Activated CD8-positive, alpha-beta memory T cell treated with anti-CD3 and anti-CD28 coated beads for 24 hours (primary cell): ENCODE measurements at places on chromosomes 13 and 19.

- no peak for DNase-seq
These were observed 39.9 kb downstream of the MRPL57 start for GRCh38 chr13:21216332-21216731.

DNA sequence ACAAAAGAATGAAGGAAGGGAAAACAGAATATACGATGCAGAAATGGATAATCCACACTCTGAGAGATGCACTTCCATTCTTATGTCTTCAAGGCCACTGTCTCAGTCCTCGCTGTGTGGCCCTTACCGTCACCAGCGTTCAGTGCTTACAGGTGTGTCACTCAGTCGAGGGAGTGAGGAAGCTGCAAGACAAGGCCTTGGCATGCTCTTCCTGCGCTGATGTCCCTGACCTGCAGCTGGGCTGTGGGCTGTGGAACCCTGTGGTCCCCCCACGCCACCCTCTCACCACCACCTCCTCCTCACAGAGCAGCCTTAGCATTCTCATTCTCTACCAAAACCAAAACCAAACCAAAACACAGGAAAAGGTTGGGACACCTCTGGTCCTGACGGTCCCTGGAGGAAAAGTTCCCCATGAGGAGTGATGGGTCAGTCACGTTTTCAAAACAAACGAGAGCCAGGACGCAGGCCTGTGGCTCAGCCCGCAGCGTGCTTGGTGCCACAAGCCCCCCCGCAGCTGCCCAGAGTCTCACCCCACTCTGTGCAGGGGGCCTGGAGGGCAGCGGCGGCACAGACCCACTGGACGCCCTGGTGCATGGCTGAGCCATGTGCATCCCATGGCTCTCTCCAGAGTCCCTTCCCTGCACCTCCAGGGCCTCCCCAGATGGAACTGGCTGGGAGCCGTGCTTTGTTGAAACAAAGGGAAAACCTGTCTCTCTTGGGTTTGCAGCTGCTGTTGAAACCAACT lies 48.2 kb upstream of the GPR183 start:
- DNase-seq = no peak

- peak; percentile 59 for DNase-seq
These were observed 8.9 kb downstream of the RTBDN start for GRCh38 chr19:12825254-12826131.

DNA sequence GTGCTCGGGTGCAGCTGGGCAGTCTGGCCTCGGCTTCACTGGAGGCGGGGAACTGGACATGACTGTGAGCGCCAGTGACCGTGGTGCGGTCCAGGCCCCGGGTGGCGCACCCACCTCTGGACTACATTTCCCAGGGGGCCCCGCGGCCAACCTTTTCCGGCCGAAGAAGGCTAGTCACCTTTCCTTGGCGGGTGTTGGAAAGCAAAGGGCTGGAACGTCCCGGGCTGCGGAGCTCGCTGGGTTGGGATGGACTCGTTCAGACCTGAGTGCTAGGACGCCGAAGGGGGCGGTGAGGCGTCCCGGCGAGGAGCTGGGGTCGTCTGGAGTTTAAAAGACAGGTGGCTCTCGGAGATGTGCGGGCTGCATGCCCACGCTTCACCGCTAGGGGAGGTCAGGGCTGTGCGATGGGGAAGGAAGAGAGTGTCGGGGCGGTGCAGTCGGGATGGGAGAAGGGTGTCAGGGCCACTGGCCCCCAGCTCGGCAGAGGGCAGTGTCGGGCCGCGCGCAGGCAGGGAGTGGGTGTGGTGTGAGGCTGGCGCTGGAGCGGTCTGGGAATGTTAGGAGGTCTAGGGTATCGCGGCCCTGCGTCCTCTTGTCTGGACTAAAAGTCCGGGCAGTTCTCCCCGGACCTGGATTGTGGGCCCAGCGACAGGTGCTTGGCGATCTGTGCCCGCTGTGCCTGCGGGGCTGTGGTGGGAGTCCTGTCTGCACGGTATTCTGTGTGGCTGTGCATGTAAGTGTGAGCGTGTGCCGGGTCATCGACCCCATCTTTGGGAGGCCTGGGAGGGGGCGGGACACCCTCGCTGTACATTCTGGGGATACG lies 57.1 kb downstream of the ZNF568 start:
- peak; percentile 91 for DNase-seq

DNA sequence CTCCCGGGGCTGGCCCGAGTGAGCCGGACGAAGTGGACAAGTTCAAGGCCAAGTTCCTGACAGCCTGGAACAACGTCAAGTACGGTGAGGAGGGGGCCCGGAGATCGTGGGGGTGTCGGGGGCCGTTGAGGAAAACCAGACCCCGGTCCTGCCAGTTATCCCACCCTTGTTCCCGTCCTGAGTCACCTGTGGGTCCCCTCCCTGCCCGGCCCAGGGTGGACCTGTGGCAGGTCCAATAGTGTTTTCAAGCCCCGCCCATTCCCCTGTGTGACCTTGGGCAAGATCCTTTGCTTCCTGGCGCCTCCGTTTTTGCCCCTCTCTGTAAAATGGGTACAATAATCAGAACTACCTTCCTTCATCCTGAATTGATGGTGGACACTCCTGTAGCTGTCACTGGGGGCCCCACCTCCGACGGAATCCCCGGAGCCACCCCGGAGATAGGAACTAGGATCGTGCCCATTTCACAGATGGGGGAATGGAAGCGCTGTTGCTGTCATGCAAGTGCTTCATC lies 593 bp downstream of the ATG4D start:
- no peak for DNase-seq

GRCh38 chr13:41458761-41459431 lies 1.5 kb downstream of the RGCC start:
- DNase-seq = peak; percentile 77

- DNase-seq = no peak
These were observed 12.0 kb downstream of the FPR2 start for GRCh38 chr19:51772977-51773376.

- DNase-seq = no peak
These were observed 271.1 kb upstream of the MAB21L1 start for GRCh38 chr13:35747594-35747993.

GRCh38 chr13:21365574-21365973 lies 93.5 kb downstream of the ZDHHC20 start:
- DNase-seq = peak; percentile 62

DNA sequence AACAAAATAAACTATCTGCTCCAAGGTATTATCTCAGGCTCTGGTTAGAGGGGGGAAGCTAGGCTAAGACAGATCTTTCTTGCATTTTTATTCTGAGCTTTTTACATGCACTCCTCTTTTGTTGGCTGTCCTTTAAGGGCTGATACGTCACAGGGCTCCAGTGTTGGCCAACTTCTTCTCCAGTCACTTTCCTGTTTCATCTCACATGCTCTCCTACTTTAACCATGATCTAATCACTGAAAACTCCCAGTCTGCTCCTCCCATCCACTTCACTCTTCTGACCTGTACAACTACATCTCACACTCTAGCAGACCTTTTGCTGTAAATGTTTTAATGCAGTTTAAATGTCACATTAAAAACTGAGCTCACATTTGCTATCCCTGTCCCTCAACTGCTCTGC lies 510.0 kb upstream of the KLF12 start:
- DNase-seq = no peak

DNA sequence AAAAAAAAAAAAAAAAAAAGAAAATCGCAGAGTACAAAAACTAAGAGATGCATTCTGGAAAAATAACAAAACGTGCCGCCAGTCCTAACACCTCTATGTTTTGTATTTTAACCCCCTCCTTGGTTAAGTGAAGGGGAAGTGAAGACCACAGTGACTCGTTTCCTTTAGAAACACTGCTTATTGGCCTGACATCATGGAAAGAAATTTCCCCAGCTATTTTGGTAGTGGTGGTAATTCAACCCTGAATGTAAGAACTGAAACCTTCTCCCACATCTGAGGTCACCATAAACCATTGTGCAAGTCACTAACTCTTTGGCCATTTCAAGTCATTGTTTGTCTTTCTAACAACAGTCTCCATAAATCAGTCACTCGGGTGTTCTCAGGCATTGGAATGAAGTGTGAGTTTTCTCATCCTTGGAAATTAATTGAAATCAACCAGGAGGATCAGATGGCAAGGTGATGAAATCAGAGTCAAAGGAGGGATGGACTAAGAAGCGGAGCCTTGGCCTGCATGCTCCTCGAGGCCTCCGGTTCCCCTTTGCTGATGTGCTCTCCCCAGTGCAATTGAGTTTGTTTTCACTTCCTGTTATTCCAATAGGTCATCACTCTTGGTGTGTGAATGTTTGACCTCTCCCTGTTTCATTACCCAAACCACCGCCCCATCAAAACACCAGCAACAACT lies 443.9 kb downstream of the FGF9 start:
- no peak for DNase-seq

DNA sequence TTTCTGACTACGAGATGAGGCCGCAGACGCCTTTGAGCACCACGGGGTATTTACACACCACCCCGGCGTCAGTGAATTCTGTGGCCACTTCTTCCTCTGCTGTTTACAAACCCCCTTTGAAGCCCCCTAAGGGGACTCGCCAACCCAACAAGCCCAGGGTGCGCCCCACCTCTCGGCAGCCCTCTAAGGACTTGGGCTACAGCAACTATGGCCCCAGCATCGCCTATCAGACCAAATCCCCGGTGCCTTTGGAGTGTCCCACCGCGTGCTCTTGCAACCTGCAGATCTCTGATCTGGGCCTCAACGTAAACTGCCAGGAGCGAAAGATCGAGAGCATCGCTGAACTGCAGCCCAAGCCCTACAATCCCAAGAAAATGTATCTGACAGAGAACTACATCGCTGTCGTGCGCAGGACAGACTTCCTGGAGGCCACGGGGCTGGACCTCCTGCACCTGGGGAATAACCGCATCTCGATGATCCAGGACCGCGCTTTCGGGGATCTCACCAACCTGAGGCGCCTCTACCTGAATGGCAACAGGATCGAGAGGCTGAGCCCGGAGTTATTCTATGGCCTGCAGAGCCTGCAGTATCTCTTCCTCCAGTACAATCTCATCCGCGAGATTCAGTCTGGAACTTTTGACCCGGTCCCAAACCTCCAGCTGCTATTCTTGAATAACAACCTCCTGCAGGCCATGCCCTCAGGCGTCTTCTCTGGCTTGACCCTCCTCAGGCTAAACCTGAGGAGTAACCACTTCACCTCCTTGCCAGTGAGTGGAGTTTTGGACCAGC lies 5.3 kb downstream of the SLITRK5 start:
- no peak for DNase-seq

GRCh38 chr13:113089693-113090414 lies 15.7 kb upstream of the F7 start:
- DNase-seq = no peak

DNA sequence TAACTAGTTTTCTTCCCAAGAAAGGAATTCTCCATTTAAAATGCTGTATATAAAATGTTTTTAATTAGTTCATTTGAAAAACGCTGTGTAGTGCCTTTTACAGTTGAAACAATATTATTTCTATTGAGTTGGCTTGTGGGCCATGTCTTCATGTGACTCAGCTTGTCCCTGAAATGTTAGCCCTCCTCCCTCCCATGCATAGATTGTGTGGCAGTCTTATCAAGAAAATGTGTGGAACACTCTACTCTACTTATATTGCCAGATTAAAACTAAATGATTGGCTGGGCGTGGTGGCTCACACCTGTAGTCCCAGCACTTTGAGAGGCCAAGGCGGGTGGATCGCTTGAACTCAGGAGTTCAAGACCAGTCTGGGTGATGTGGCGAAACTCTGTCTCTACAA lies 33.4 kb downstream of the TFDP1 start:
- DNase-seq = no peak

- DNase-seq = no peak
These were observed 10.8 kb downstream of the POU4F1 start for GRCh38 chr13:78592584-78592983.

DNA sequence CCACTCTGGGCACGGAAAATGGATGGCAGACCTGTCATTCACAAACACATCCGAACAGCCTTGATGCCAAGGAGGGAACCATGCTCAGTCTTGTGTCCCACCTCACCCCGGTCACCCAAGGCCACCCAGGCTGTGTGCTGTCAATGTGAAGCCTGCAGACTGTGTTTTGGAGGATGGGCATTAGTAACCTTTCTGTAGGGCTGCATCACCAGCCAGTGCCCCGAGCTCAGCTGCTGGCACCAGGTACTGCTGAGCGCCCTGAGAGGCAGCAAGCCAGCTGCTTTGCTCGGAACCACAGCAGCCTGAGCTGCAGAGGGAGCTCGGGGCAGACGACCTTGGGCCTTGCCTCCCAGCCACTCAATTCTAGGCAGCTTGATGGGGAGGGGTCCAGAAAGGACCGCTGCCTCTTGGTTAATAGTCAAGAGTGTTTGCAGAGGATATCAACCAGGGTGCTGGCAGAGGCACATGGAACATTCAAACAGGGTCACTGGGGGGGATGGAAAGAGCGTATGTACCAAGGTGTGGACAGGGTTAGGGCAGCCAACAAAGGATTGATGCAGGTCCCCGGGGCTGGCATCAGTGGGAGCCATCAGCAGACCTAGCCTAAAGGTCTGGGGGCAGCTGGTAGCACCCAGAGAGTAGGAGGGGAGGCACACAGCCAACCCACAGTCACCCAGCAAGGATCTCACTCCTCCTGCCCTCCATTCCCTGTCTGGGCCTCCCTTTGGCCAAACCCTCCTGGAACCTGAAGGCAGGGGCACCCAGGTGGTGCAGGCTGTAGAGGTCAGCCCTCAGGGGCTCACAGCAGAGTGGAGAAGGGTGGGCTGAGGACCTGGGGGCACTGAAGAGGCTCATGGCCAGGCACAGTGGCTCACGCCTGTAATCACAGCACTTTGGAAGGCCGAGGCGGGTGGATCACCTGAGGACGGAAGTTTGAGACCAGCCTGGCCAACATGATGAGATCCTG lies 8.1 kb downstream of the VSTM2B start:
- no peak for DNase-seq

GRCh38 chr13:36450534-36450933 lies 18.2 kb downstream of the CCNA1 start:
- DNase-seq = no peak

DNA sequence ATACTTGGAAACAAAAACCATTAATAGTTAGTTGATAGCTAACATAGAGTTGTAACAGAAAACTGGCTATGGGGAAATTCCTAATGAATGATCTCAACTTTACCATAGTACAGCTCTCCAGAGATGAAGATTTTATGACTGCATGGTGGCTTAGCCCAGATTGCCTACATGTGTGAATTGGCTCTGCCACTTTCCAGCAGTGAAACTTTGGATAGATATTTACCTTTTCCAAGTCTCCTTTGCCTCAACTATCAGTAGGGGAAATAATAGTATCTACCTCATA lies 161.1 kb downstream of the LACC1 start:
- no peak for DNase-seq

DNA sequence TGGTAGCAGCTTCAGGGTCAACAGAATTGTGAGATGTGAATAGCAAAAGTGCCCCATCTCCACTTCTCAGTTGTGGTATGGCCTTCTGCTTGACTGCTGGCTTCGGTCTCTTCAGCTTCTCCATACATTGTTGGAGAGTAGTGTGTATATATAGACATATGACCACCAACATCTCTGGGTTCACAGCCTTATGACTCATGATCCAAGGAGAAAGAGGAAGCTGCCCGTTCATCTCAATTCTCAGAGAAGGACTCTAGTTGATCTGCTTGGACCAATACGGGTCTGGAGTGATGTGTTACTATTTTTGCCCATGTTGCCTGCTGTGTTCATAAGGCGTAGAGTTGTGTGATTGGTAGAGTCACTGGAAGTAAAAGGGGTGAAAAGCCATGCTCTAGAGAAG lies 3.6 kb upstream of the COMMD6 start:
- no peak for DNase-seq

GRCh38 chr13:37769078-37769477 lies 100.5 kb downstream of the TRPC4 start:
- DNase-seq = no peak
